Left ventricle myocardium superior (tissue), 1 donor: ENCODE measurements at places on chromosomes 2 and 18.

DNA sequence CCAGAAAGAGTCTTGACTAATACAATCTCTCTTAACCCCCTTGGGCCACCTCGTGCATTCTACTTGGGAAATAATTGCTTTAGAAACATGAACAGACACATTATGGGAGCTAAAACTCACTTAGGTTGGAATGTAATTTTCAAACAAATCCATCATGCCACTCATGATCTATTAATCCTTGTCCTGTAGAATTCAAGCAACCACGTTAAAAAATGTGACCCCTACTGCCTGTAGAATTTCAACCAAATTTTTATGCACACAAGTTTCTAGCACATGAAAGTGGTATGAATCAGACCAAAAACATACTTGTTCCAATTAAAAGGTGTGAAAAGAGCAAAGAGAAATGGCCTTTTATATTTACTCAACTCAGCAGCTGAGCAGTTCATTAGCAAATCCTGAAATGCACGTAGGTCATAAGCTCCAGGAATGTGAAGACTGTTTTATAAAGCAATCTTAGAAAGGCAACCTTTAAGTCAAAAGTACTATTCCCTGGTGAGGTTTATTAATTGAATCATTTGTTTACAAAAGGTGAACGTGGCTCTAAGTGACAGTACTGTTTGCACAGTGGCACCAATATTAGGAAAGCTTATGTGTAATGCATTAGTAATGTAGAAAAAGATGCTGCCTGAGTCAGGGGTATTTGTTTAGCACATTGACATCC lies 459.4 kb upstream of the UBE2E3 start:
- no peak for DNase-seq

GRCh38 chr2:189635353-189635752 lies 25.9 kb upstream of the ASNSD1 start:
- DNase-seq = no peak

DNA sequence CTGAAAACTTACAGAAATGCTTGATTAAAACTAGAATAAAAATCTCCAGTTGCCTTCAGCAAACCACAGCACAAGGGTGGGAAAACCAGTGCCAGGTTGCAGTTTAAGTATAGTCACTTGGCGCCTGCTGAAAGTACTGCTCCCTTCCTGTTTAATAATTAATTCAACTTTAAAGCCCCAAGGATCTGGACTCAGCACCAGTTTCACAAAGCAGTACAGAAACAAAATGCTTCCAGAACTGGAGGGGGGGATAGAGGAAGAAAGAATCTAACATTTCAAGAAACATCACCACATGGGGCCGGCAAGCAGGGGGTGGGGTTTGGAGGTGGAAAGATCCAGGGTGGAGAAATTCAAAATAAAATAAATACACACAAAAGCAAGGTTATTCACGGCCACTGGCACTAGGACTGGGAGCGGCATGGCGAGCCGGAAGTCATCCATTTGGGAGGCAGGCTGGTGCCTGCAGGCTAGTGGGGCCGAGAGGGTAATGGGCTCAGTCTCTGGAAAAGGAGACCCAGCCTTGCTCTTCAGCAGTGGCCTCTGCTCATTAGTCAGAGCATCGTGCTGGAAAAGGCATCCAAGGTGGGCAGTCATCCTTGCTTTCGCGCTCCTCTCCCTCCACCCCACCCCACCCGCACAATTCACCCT lies 85.8 kb downstream of the POU3F3 start:
- DNase-seq = no peak

DNA sequence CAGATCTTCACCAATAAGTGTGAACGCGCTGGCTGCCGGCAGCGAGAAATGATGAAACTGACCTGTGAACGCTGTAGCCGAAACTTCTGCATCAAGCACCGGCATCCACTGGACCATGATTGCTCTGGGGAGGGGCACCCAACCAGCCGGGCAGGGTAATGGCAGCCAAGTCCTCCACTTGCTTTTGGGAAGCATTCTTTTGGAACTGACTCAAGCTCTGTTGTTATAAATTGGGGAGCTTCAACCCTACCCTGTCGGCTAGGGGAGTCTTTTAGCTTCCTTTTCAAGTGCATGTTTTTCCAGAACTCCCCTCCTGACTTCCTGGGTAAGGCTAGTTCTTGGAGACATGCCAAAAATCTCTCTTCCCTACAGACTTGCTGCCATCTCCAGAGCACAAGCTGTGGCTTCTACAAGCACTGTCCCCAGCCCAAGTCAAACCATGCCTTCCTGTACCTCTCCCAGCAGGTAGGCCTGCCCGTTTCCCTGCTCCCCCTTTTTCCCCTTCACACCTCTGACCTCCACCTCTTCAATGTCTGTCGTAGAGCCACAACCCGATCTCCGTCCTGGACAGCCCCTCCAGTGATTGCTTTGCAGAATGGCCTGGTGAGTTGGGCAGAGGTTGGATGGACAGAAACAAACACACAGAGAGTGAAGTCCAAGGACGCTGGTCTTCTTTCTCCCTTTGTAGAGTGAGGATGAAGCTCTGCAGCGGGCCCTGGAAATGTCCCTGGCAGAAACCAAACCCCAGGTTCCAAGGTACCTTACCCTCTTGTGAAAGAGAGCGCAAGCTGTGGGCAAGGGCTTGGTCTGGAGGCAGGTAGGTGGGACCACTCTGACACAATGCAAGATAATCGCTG lies 1.5 kb downstream of the ZFAND2B start:
- DNase-seq = no peak

GRCh38 chr2:950080-950966 lies at the start of gene SNTG2:
TSS of gene SNTG2 (plus strand) at chr2:950849. CDS start at chr2:950997, 148 bp downstream.
- DNase-seq = peak; percentile 59

DNA sequence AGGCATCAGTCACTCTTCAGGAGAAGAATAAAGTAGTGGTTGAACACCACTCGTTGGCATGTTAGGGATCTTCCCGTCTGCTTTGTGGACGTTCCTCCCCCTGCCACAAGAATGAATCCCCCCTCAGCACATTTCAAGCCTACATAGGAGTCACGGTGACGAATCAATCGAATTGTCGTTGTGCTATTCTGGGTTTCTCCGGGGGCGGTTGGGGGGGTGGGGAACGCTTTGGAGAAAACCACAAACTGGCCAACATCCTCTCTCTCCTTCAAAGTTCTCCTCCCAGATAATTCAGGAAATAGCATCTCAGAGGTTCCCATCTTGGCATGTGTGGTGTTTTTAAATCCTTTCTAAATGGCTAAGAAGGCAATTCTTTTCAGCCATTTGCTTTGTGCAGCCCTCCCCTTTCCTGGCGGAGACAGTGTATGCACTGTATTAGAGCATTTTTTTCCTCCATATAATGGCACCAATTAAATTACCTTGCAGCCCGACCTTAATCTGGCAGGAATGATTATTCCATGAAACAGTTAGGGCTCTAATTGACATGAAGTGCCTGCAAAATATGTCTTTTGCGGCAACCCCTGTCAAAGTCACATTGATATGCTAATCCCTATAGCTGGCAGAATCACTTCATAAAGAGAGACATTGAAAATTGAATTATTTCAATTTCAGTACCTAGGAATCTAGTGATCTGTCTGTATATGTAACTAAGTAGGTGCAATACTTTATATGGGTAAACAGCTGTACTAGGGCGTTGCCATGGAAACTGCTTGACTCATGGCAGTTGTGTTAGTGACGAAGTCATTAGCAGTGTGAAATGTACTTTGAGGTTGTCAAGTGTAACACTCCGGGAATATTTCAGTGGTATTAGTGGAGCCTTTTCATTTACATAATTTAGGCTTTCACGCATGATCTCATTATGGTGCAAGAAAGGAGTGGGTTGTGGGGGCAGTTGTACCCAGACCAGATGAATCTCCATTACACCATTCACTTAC lies 323.4 kb upstream of the SLC14A2 start:
- DNase-seq = no peak
